H7 (cell line): ENCODE measurements at places on chromosomes 3 and 15. TPM values are rescaled to one million over a fixed set of nuclear protein-coding genes. Genes with fewer than 3 reads are reported as not detected.

DNA sequence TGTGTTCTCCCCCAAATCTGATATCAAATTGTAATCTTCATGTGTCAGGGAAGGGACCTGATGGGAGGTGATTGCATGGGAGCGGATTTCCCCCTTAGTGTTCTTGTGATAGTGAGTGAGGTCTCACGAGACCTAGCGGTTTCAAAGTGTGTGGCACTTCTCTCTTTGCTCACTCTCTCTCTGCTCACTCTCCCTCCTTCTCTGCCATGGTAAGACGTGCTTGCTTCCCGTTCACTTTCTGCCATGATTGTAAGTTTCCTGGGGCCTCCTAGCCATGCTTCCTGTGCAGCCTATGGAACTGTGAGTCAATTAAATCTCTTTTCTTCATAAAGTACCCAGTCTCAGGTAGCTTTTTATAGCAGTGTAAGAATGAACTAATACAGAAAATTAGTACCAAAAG, 30.6 kb upstream of the OR5H6 start:
- no peak for DNase-seq

DNA sequence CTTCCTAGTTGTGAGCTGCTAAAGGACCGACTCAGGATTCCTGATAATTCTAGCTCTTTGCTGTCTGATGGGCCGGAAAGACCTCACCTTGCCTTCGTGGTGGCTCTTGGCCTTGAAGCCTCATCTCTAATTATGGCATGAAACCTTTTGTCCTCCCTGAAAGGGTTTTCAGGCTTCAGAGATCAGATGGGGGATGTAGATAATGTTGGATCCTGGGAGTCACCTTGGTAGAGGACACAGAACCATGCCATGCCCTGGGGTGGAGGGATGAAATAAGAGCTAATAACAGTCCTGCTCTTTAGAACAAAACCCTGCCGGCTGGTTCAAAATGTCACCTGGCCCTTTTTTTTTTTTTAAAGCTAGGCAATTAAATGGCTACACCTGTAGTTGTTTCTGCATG, 50.8 kb upstream of the SYN2 start:
- DNase-seq = no peak

PCBP4 gene
- total RNA-seq = 29.4 and 48.1 TPM in 2 replicates

DNA sequence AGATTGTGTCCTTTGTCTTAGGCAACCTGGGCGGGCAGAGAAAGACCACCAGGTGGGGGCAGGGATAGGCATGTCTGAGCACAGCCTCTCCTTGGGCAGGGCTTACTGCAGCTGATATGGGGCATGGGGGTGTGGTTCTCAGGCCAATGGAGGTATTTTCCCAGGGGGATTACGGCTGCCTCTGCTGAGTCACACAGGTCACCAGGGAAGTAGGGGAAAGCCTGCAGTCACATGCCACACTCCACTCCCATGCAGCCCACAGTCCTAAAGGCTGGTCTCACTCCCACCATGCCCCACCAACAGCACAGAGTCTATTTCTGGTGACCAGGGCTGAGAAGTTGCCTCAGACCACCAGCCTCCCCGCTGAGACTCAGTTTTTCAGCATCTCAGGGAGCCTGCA, 466.4 kb downstream of the DIPK2A start:
- DNase-seq = no peak

LTF gene
- not detected in 2 replicates for total RNA-seq

- DNase-seq = no peak
Observed at GRCh38 chr15:94395640-94396039, 164.3 kb downstream of the MCTP2 start.

ACAD9 gene
- 20.1 and 20.4 TPM in 2 replicates for total RNA-seq

ITIH3 gene
- not detected in 2 replicates for total RNA-seq
